ENCODE measurements at places on chromosomes 4 and X.

DNA sequence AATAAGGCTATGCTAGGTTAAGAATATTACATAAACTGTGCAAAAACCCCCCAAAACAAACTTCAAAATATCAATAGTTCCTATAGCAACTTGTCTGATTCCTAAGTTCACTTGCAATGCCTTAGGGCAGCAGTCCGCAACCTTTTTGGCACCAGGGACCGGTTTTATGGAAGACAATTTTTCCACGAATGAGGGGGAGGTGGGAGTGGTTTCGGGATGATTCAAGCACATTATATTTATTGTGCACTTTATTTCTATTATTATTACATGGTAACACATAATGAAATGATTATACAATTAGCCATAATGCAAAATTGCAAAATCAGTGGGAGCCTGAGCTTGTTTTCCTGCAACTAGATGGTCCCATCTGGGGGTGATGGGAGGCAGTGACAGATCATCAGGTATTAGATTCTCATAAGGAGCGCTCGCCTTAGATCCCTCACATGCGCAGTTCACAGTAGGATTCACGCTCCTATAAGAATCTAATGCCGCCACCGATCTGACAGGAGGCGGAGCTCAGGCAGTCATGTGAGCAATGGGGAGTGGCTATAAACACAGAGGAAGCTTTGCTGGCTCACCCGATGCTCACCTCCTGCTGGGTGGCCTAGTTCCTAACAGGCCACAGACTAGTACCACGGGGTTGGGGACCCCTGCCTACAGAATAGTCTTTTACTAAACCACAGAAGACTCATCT, 39.7 kb downstream of the ACOX3 start:
- DNase-seq: no peak

DNA sequence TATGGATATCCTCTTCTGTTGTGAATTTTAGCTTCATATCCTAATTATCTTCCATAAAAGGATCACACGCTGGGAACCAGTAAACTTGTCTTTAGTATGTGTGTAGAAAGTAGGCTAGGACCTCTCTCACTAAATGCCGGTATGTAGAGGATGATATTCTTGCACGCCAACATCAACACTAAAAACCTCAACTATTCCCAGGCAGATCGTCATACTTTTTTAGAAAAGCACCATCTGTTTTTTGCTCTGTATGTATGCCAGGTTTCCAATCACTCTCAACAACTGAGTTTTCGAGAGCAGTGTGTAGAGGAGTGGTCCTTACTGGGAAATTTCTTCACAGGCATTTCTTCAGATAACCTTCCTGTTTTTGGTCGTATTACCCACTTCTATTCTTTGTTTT, 283.6 kb downstream of the GALNTL6 start:
- no peak for DNase-seq

GRCh38 chr4:102849579-102850104, 19.1 kb upstream of the CISD2 start:
- no peak for DNase-seq

DNA sequence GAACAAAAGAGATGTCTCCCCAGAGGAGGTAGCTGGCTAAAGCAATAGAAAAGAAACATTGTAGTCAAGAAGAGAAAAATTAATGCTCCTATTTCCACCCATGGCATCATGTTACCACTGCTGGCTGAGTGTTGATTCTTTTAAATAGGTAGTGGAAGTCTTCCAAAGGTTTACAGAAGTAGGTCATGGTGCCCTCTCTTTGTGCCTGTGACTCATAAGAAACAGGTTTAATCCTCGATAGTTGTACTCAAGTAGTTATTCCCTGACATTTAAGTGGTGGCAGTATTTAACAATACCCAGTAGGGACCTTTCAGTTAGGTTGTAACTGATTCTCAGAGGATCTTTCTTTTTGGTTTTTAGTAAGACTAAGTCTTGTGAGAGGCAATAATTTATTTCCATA, 247.8 kb downstream of the TEX13A start:
- no peak for DNase-seq

Measured in activated naive CD4-positive, alpha-beta T cell treated with anti-CD3 and anti-CD28 coated beads, Interleukin-2, amount 50 U/mL, for 72 hours (primary cell).